ENCODE measurements at places on chromosomes 5 and 9. TPM values are rescaled to one million over a fixed set of nuclear protein-coding genes. Genes with fewer than 3 reads are reported as not detected.
A peak's percentile ranks its signal among the peaks of the same experiment; 100 is the strongest.

KCNMB1 gene
- total RNA-seq, result not detected

DDX4 gene
- total RNA-seq, result not detected

PTCD2 gene
- total RNA-seq, result 6.0 TPM

WDR38 gene
- total RNA-seq, result not detected

DNA sequence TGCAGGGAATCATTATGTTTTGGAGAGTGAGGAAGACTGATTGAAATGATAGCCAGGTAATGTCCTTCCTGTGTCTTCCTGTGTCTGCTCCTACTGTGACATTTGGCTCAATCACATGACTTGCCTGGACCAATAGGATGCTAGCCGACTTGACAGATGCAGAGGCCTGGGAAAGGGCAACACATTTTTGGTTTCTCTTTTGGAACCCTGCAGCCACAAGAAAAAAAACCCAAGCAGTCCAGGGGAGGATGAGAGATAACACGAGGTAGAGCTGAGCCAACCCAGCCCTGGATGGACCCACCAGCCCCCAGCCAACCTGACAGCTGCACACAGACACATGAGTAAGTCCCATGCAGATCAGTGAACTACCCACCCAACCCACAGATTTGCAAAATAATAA lies 256.1 kb upstream of the SMARCA2 start:
- DNase-seq, result no peak

CCDC192 gene
- not detected for total RNA-seq

GRCh38 chr5:38257308-38258041 lies 884 bp upstream of the EGFLAM start:
- no peak for DNase-seq

DNA sequence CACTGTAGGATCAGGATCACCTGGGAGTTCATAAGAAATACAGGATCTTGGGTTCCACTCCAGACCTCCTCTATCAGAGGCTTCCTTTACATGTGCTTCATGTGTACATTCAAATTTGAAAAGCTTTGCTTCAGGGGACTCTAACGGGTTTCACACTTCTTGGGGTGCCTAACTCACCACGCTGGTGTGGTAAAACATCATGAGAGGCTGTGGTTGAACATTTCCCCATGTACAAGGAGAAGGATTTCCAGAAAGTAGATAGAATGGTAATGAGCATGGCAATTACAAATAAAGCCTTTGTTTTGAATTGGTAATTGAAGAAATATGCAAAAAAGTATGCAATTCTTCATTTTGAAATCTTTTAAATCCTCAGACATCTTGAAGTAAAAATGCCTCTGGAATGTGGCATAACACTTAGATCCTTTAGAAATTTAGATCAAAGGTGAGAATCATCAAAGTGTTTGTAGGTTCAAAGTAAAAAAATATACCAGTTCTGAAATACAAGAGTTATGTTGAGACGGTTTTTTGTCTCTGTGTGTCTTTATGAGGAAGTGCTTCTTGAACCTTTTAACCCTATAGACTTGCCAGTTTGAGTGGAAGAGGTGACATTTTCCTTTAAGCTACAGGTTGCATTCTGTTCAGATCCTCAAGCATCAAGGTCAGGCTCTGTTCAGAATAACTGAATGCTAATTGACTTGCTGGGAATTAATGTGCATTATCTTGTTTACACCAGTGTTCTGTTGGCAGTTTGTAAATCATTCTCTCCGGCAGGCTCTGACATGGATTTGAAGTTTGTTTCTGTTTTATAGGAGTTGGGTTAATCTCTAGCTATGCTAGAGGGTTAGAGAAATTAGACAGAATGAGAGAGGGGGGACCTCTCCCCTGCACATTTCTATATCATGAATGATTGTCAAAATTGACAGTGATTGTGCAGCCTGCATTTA lies 415.3 kb downstream of the MAN2A1 start:
- no peak for DNase-seq

CTNND2 gene
- not detected for total RNA-seq

DNA sequence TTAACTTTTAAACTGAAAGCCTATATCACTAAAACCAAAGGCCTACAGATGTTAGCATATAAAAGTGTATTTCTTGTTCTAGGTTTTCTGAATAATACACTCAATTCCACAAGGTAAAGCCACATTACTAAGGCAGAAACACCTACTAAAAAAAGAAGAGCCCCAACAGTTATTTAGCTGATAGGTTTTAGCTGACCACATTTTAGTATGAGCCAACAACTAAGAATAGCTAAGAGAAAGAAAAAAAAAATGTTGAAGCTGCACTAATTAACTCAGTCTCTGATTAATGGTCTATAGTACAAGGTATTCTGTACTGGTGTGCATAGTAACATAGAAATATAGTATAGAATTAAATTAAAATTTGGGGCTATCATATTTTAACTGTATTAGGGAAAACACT lies 23.5 kb downstream of the ZFR start:
- no peak for DNase-seq

GRCh38 chr5:42799668-42800114 lies 12.0 kb downstream of the SELENOP start:
- DNase-seq, result no peak

GRCh38 chr9:116705531-116705930 lies 18.4 kb downstream of the TRIM32 start:
- no peak for DNase-seq

DNA sequence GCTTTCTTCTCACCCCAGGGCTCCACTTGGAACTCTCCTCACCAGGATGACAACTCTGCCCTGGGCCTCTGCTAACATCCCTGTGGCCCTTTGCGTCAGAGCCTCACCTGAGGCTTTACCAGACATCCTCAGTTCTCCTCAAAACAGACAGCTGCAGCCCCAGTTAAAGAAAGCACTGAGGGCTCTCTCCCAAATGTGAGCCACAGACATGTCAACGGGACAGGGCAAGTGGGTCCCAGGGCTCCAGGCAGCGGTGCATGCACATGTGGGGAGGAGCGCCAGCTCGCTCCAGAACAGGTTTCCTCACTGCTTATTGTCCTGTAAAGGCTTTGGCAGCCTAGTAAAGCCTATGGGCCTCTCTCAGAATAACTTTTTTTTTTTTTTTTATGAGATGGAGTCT lies 37.3 kb downstream of the IPPK start:
- no peak for DNase-seq

PMPCA gene
- 40.2 TPM for total RNA-seq

GRCh38 chr5:121711416-121711815 lies 140.3 kb upstream of the FTMT start:
- DNase-seq, result no peak

DNA sequence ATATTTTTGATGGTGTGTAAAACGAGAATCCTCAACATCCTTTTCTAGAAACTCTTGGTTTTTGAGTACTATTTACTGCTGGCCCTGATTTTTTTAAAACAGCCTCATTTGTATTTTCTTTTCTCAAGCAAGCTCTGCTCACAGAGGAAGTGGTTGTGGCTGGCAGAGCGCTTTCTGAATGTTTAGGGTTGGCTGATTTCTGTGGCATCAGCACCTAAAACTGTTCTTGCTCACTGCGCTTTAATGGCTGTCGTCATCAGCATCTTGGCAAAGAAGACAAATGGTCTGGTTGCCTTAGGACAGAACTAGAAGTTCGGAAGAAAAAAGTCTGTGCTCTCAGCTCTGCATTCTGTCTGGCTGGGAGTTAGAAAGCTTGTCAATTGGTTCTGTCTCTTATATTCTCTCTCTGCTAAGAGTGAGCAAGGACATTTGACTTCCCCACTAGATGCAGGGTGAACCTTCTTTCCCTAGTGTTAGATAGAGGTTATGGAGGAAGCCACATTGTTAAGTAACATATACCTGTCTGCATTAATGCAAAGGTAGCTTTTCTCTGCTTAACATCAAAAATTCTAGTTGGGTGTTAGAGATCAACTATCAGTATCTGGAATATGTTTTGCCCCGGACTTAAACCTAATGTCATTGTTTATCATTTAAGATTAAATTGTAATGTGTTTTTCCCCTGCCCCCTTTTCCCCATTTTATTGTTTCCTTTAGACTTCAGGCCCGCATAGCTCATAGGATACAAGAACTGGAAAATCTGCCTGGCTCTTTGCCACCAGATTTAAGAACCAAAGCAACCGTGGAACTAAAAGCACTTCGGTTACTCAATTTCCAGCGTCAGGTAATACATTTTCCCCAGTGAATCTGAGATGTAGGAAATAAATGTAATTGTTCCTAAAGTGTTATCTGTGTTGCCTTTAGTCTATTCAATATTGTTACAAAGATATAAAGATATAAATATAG lies 39.0 kb downstream of the SMARCA2 start:
- DNase-seq, result peak; percentile 55

DNA sequence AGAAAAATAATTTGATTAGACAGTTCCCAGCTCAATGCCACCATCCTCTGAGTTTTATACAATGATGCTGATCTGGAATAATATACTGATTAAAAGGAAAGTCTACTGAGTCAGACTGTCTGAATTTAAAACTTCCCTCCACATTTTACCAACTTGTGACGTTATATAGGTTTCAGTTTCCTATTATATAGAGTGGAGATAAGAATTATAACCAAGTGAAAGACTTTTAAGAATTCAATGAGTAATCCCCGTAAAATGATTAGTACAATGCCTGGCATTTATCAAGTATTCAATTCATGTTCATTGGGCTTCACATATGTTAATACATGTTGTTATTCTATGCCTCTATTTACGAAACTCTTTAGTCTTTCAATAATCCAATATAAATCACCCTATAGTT lies 166.0 kb downstream of the CDH9 start:
- DNase-seq, result no peak

FBP2 gene
- not detected for total RNA-seq

DNA sequence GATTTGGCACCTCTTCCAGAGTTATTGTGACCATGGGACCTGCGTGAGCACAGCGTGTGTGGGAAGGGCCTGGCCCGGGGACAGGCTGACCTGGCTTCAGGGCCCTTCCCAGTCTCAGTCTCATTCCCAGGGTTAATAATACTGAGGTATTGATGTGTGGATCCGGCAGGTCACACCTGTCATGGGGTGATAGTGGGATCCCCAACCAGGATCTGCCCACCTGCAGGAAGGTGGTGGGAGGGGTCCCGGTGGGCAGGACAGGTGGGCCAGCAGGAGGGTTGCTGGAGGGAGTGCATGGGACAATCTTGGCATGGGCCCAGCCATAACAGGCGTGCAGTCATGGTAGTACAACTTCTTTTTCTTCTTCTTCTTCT lies 55.4 kb downstream of the COL15A1 start:
- DNase-seq, result no peak

- DNase-seq, result no peak
Measured at GRCh38 chr9:34588671-34589635, 571 bp downstream of the CNTFR start.

PHYHD1 gene
- 0.85 TPM for total RNA-seq

DNA sequence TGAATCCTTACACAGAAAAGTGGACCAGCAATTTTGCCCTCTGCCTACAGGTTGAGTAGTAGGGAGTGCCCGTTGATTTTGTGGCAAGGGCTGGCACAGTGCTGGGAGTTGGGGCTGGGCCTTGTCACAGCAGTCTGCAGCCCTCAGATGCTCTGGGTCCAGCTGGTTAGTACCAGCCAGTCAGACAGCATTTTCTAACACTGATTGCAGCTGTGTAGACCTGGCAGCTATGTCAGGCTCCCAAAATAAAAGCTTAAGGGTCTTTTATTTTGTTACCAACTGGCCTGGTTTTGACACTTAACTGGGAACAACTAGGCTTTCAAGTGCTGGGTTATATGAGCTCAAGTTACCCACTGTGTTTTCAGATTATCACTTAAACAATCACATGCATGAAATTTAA lies 57.7 kb downstream of the MAT2B start:
- no peak for DNase-seq

FOXI1 gene
- total RNA-seq, result not detected

CXCL14 gene
- 0.09 TPM for total RNA-seq

DNA sequence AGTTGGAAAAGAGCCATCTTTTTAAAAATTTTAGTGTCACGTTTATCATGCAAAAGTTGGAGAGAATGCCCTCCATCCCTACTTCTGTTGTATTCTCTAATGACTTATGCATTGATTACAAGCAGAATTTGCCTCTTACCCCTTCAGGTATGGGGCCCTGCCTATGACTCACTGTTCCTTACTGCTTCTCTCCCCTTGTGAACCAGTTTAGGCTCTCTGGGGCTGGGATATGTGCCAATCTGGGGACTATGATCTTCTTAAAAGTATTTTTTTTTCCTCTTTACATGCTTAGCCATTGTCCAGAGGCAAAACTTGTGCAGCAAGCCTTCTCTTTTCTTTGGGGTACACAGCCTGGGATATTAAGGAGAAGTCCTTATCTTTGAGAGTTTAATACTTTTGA lies 37.4 kb downstream of the CAMK4 start:
- no peak for DNase-seq

DNA sequence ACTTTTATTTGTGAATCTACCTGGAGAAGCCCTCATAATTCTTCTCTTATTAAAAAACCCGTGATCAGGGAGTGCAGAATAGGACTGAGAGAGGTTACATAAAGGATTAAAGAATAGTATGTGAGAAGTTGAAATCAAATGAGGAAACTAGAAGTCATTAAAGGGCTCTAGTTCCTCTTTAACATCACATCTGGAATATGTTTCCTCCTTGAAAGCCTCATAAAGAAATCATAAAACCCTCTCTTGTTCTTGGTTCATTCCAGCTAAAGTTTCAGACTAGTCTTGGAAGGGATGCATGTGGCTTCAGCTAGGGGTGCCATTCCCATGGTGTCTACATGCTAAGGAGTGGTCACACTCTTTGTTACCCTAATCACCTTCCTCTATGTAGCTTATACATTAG lies 5.7 kb upstream of the C5orf46 start:
- no peak for DNase-seq

PROP1 gene
- not detected for total RNA-seq

DNA sequence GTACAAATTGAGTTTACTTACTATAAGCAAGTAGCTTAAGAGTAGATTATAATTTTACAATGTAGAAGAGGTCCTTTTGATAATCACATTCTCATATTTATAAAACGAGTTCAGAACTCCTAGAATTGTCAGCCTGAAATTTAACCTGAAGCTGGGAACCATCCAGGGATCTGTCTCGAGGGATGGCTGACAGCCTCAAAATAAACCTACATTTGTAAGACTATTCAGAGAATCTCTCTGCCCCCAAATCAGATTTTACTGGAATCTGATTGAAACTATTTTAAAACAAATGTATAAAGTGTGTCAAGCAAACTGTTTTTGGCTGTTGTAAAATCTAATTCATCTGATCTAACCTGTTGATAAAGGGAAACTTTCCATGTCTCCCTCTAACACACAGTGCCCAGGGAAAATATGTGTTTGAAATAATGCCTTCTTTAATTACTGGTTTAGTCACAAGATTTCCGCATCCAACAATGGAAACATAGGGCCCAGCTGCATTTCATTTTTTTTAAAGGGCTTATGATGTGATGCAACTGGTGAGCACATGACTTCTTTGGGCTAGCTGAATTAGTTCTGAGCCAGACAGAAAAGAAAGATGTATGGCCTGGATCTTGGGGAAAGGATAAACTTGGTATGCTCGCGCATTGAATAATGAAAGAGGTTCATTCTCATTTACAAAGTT lies 30.3 kb downstream of the SLC25A46 start:
- no peak for DNase-seq

- DNase-seq, result peak; percentile 59
Measured at GRCh38 chr5:54062958-54063357, 247.4 kb downstream of the ARL15 start.

- DNase-seq, result no peak
Measured at GRCh38 chr5:87004101-87004500, 263.6 kb upstream of the RASA1 start.

SNCAIP gene
- 93.1 TPM for total RNA-seq
